ENCODE measurements at places on chromosomes 11 and 22.
A peak's percentile ranks its signal among the peaks of the same experiment; 100 is the strongest.

DNA sequence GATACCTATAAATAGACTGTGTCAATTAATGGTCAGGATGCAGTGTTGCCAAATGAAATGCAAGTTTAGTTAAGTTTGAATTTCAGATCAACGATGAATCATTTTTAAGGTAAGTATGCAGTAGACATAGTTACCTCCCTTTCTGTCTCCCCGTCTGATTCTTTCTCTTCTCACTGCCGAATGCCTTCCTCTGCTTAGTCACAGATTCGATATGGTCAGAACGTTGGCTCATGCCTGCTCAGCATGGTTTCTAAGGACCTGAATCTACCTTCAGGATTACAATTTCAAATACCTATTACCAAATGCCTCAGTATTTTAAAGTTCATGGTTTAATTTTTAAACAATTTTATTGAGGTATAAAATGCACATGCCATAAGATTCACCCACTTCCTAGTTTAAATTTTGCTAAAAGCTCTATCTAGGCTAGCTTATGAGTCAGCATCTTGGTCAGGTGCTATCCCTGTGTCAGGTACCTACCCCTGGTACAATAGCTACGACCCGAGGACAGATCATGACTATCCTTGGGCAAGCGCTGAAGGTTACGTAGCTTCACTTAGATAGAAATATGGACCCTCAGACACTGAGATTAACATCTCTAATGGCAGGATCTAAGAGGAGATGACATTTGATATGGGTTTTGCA, 78.2 kb upstream of the SPON1 start:
- no peak for DNase-seq

DNA sequence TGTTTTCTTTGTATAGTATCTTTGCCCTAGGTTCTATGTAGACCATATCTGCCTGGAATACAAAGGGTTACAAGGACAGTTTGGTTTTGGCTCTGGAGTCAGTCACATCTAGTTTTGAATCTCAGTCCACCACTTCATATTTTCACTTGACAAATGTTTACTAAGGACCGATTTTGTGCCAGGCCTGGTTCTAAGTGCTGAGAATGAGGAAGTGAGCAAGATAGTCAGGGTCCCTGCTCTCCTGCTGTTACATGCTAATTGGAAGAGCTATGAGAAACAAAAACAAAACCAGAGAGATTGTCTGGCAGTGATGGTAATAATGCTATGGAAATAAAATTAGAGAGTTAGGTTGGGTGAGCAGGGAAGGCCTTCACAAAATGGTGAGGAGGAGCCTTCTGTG, 66.1 kb upstream of the ARHGAP20 start:
- DNase-seq: no peak

DNA sequence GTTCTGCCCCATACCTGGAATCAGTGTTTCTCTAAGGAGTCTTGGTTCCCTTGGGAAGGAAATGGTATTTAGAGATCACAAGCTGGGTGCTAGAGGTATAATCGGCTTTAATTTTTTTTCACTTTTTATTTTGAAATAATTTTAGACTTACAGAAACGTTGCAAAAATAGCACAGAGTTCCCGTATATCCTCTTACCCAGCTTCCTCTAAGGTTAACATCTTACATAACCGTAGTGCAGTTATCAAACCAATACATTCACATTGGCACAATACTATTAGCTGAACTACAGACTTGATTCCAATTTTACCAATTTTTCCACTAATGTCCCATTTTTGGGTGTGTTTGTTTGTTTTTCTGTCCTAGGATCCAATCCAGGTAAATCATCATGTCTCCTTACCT, 63.8 kb downstream of the RBX1 start:
- no peak for DNase-seq

GRCh38 chr11:68694431-68695297, 10.3 kb downstream of the GAL start:
- no peak for DNase-seq

DNA sequence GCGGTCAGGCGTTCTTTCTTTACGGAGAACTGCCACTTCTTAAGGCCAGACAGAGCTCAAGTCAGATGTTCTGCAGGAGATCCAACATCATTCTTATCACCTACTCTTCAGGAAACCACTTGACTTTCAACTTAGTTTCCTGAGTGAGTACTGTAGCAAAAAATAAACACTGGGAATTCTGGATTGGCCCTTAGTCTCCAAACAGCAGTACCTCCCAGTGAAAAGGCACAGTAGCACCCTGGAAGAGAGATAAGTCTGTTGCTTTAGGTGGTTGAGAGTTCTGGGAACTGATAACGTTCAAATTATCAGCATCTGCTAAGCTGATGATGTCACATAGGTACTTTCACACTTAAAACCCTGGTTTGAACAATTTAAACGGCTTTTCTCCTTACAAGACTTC, 971.8 kb upstream of the TENM4 start:
- no peak for DNase-seq

GRCh38 chr22:49203859-49204598, 623.6 kb downstream of the BRD1 start:
- no peak for DNase-seq

DNA sequence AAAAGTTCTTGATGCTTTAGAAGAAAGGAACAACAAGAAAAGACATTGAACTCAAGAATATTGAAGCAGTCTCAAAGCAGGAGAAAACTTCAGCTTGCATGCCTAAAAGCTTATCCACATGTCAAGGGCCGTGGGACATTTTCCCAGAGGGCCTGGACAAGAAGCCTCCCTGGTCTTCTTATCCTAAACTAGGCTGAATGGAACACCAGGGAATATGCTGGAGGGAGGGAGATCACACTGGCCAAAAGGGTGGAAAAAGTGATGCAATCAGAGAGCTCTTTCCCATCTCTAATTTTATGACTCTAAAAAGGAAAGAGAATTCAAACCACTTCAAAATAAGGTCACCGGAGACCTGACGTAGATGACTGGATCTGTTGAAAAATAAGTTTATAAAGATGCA, 107.2 kb downstream of the MPPED2 start:
- no peak for DNase-seq

DNA sequence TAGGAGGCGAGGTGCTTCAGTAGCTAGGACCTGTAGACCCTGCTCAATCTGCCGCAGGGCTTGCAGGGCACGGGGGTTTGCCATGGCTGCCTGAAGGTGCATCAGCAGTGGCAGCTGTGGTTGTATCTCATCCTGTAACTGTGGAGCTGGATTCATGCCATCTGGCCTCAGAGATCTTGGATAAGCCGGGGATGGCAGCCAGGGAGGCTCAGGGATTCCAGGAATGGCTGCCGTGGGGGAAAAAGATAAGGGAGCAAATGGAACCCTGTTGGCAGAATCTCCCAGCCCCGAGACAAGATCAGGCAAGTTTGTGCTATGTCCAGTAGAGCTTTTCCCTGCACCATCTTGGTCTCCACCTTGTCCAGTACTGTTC, 1.8 kb downstream of the UBQLN3 start:
- DNase-seq: peak; percentile 9

DNA sequence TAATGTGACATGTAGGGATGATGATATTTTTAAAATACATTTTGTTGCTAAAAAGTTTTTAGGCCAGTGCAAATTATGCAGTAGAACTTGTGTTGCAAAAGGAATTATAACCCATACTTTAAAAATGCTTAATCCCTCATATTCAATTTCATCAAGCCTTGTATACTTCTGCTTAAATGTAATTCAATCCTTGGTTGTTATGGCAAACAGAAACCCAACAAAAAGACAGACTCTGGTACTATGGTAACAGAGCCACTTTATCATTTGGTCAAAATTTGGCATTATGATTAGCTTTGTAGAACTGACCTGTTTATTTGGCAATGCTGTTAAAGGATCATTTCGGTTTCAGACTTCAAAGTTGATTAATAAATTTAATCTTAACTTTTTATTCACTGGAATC, 284.8 kb downstream of the TMEM135 start:
- DNase-seq: no peak

- DNase-seq: peak; percentile 70
These were observed 522.3 kb downstream of the BRD1 start for GRCh38 chr22:49305214-49305965.

DNA sequence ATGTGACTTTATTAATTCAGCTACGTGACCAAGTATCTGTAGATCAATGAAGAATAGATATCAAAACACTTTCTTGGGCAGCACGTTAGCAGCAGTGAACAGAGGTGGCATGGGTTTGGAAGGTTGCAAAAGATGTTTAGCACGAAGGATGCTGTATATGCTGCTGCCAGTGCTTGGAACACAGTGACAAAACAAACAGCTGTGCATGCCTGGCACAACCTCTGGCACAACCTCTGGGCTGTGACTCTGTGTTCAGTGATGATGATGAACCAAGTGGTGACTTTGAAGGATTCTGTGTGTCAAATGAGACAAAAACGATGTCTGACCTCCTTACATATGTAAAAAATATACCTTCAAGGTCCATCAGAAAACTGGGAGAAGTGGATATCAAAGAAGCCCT, 104.7 kb downstream of the TBC1D22A start:
- no peak for DNase-seq

- DNase-seq: peak; percentile 58
These were observed 4.2 kb downstream of the SLC25A1 start for GRCh38 chr22:19174106-19175025.

DNA sequence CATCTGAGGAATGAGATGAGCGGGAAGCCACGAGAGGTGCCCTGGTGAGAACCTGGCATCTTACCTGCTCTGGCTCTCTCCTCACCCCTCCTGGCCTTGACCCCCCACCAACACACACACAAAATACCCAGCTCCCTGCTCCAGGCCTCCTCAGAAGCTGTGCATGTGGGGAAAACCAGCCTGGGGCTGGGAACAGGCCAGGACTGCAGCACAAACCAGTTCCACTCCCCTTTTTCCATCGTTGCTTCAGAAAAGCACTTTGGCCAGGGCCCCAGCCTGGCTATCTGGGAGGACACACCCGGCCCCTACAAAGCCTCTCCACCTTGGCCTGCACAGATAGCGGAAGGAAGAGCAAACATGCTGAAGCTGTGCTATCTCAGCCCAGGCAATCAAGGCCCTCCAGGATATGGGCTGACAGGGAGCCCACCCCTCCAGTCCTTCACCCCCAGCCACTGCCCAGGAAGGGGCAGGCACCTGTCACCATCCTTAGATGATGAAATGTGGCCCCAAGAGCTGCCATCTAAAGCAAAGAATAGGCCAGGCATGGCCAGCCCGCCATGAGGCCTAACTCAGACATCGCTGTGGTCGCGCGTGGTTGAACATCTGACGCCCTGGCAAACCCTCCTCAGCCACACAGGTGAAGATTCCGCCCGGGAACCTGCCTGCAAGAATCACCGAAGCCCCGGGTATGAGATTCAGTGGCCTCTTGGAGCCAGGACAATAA, 35.4 kb downstream of the PISD start:
- DNase-seq: peak; percentile 97

DNA sequence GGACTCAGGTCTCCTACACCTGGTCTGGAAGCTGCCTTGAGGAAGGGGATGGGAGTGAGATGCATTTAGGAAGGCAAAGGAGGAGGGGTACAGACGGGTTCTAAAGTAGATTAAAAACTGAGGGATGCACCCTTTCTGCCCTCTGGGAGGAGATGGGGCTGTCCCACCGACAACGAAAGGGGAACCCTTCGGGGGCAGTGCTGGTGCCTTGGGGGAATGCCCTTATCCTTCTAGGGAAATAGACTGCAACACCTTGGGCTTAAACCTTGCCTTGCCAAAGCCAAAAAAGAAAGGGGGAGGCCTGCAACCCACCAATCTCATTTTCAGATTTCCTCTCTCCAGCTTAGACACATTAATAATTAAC, 89.8 kb downstream of the PLEKHA7 start:
- no peak for DNase-seq

DNA sequence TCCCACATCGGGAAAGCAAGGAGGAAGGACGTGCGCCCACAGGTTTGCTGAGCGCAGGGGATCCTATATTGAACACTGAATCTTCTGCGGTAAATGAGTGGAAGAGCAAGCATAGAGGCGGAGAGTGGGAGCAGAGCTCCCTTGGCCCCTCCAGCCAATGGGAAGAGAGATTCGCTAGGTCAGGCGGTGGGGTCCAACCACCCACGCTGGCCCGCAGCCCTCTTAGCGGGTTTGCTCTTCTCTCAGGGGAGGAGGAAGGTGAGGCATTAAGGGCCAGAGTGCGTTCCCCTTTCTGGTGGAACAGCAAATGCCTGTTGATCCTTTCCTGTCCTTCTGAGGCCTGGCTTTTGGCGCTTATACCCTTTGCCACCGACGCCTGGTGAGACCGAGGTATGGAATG, 10.6 kb downstream of the NLRP14 start:
- DNase-seq: no peak

DNA sequence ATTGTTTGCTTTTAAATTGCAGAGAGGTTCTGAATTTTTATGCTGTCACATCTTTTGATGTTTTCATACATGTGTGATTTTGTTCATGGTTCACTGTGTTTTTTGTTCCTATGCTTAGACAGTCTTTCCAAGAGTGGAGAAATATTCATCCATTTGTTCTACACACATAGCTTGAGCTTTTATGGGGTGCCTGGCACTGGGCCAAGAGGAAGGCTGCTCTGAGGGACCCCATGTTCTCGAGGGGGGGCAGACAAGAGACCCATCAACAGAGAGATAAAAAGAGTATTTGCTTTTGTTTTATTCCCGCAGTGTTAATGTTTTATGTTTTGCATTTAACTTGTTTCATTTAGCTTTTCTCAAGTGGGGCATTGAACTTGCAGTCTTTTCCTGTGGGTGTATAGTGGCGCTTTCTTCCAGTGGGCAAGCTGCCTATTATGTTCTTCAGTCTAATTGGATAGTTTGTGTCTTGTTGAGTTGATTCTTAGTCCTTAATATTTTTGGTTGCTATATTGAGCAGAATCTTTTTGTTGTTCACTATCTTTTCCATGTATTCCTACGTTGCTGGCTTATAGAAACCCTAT, 57.7 kb downstream of the CABIN1 start:
- peak; percentile 25 for DNase-seq

DNA sequence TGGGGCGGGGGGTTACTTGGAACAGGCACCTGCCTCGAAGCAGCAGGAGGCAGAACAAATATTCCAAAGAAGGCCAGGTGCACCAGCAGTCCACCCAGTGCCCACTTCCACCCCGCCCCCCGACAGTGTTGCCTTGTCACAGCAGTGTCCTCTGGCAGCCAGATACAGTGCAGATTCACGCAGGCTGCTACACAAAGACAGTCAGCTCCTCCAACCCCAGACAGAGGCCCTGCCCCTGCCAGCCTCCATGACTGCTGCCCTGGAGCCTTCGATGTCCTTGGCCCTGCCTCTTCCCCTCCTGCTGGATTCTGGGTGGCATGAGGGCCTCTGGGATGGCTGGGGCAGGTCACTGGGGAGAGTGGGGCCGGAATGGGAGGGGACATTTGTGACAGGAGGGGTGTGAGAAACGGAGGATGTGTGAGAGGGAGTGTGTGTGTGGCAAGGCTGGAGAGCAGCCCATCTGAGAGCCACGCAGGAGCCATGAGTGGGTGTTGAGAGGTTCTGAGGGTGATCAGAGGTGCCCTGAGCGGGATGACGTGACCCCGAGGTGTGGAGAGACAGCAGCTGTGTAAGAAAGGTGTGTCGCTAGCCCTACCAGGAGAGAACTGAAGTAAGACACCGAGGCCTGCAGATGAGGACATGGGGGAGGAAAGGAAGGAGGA, 173.7 kb downstream of the CEP164 start:
- no peak for DNase-seq
